ENCODE measurements at places on chromosomes 11 and 22. TPM values are rescaled to one million over a fixed set of nuclear protein-coding genes. Genes with fewer than 3 reads are reported as not detected.

Gene FJX1
- total RNA-seq, result 1.2 TPM

Gene MPEG1
- total RNA-seq, result 12.4 TPM

DNA sequence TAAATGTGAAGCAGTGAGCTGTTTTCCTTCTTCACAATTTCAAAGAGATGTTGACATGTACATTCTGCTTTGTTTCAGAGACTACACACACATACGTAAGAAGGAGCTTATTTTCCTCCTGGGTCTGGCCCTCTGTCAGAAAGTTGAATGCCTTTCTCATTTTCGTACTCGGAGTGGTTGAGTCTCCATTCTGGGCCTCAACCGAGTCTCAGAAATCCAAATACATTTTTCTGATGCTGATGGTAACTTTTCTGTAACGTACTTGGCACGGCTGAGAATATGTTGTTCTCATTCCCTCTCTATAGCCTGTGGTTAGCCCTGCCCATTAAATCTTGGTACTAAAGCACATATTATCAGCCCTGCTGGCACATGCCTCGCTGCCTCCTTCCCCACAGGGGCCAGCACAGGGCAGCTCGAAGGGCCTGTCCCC is 25.3 kb downstream of the PARVA start:
- DNase-seq, result no peak

DNA sequence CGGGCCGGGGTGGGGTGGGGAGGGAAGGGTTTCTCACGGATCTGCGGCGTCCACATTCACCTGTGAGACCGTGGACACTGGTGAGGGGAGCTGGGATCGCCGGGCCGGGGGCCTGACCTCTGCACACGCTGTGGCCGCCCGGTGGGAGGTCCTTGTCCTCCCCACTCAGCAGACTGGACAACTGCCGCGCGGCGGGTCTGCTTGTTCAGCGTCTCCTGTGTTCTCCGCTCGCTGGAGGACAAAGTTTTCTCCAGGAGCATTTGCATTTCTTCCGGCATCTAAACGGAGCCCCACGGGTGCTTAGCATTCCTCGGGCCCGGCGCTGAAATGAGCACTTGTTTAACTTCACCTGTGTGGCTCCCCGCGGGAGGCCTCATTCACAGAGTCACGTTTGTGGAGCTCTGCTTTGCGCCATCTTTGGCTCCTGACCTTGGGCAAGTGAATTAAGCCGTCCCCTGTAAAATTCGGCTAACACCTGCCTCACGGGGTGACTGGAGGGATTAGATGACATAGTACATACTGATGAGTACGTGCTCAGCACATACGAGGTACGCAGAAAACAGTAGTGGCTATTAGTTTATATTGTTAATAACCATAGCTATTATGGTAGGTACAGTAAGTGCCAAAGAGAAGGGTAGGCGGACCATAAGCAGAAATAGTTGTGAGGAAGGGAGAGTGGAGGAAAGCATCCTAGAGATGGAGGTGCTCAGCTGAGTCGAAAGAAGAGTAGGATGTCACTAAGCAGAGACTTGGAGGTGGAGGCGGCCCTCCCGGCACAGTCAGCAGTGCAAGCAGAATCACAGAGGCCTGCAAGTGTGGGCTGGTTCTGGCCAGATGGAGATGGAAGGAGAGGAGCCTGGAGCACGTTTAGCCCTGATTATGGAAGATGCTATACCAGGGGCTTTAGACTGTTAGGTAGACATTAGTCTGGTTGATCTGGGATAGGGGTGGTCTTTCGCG is 885 bp downstream of the TRMU start:
- DNase-seq, result peak; percentile 27

DNA sequence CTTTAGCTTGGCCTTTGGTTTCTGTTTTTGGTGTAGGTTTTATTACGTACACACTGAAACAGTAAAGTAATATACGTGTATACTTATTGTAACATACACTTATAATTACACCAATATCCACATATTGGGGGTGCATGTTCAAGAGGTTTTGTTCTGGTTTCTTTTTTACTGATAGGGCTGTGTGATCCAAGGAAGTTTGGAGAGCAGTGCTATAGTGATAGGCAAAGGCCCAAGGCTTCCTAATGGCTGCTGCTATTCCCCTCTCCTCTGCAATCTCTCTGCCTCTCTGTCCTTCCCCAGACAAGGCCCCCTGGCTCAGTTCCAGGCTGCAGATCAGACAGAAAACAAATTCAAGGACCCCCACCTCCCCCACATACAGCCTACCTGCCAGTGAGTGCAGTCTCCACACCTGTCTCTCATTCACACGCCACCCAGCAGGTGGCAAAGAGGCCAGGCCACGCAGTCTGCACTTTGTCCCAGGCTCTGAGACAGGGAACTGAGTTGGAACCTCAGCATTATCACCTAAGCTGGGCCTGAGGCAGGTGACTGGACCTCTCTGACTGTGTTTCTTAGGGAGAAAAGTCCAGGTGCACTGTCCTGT is 15.1 kb downstream of the TMEM184B start:
- peak; percentile 40 for DNase-seq
